ENCODE measurements at places on chromosomes 1 and 21.
A peak's percentile ranks its signal among the peaks of the same experiment; 100 is the strongest.

- no peak for DNase-seq
Observed at GRCh38 chr1:230337266-230337665, 88.9 kb downstream of the PGBD5 start.

DNA sequence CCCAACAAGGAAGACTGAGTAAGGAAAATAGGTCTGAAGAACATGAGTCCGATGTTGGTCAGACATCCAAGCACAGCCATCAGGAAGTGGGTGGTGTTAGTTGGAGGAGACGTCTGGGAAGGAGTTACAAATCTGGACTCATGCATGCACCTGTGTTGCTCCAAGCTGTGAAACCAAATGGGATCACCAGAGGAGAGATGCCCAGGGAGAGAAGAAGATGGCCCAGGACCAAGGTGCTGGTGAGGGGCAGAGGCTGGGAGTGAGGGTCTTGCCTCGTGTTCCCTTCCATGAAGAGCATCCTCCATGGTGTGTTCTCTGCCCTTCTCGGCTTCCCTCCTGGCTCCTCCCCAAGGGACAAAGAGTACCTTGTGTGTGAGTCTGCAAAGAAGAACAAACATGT is 405.6 kb downstream of the NPHP4 start:
- no peak for DNase-seq

GRCh38 chr1:24553931-24554330 is 2.0 kb upstream of the NCMAP start:
- no peak for DNase-seq

- no peak for DNase-seq
Observed at GRCh38 chr1:78035121-78035520, 10.6 kb upstream of the GIPC2 start.

DNA sequence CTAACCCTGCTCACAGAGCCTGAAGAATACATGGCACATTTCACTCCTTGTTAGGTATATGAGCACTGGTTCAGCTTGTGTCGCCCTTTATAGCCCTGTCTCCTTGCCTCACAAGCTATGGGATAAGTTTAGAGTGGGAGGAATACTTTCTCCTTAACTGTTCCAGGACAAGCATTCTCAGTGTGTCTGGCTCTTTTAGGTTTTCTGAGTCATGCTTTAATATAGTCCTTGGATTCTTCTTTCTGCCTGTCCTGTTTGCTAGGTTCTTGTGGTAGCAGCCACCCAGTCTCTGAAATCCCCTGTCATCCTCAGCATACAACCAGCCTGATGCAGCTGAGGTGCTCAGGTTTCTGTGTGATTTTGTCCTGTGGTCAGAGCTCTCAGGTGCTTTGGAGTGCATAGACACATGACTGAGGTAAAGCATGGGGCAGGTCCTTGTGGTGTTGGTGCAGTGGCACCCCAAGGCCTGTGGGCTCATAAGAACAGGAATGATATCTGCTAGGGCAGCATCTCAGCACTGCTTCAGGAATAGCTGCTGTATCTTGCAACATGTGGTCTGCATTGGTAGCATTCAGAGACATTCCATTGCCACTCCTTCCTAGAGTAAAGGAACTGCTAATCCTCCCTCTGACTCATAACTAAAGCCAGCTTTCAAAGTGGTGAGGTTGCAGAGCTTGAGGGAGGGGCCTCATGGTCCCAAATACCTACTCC is 14.2 kb upstream of the CASQ2 start:
- peak; percentile 58 for DNase-seq

- DNase-seq: peak; percentile 87
Observed at GRCh38 chr1:25695771-25696311, 79.2 kb downstream of the MAN1C1 start.

DNA sequence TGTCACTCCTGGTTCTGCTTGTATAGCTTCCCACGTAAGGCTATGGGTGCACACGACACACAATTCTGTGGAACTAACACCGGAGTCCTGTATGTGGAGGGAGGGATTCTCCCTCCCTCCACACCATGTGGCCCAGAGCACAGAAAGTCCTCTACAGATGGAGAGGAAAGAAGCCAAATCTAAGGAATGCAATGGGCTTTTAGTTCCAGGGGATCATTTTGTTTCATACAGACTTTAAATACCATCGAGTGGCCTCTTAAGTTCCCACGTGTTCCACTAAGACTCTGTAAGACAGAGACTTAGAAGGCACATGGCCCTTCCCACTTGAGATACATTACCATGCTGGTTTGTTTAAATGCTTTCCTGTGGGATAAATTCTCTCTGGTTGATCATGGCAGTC is 156.0 kb downstream of the TGFB2 start:
- DNase-seq: no peak

DNA sequence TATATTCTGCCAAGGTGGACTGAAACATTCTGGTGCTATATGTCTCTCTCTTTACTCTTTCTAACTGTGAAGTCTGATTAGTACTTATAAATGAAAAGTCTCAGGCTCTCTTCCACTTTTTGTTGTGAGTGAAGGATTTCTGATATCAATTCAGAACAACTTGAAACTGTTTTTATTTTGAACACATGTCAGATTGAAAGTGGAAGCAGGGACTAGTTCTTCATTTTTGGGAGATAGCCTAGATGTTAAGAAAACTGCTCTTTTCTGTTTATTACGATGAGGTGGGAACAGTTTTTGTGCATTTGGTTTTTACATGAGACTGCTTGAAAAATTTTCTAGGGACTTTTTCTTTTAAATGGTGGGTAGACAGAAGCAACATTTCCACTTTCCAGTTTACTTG is 14.5 kb upstream of the GBP3 start:
- no peak for DNase-seq

GRCh38 chr21:16022116-16022515 is 292.3 kb downstream of the USP25 start:
- no peak for DNase-seq

DNA sequence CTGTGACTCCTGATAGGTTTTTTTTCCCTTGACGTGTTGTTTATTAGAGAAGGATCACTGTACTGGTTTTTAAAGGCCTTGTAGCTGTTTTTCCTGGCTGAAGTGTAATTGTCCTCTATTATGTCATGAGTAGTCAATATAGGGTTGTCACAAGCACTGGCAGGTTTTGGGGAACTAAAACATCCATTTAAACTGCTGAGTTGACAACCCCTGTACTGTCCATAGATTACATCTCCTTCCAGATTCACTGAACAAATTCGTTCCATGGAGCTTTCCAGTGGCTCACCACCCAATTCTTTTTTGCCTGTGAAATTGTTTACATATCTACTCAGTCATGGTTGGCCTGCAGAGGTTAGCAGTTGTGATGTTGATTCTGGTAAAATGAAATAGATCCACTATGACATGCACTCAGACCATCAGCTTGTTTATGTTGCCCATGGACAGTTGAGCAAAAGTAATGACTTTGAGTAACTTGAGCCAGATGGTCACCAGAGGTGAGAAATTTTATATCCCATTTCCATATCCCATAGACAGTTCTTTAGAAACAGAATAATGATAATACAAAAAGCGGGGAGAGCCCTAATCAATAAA is 59.9 kb upstream of the QSOX1 start:
- DNase-seq: no peak

Measured in GM04504 (cell line).